Fibroblast of skin of left quadriceps (primary cell): ENCODE measurements at places on chromosomes 4 and X.

DNA sequence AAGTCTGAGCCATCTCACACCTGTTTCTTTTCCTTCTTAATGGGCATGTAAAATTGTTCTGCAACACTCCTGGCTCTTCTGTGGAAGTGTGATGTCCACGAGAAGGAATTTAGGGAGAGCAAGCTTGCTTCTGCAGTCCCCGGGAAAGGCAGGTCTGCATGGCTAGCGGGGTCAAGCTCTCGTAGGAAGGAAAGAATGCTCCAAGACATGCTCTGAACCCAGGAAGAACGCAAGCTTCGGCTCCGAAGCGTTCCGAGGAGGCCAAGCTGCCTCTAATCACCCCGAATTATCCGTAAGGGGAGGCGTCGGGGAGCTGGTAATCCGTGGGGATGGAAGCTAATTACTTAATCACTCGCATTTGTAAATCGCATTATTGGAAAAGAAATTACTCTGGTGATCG is 177.7 kb downstream of the CRLF2 start:
- DNase-seq: no peak

DNA sequence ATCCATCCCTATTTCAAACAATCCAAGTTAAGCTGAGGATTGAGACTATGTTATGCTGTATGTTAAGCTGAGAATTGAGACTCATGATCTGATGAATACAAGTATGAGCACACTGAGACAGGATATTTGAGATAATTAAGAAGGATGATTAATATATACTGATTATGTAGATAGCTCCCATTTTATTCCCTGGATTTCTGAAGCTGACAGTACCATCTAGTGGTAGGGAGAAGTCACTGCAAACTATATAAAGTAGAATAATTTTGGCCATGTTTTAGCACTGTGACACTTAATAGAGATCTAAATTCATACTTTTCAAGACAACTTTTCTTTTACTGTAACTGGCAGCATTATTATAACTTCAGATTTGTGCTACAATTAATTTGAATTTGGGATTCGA is 63.8 kb upstream of the HPRT1 start:
- no peak for DNase-seq

DNA sequence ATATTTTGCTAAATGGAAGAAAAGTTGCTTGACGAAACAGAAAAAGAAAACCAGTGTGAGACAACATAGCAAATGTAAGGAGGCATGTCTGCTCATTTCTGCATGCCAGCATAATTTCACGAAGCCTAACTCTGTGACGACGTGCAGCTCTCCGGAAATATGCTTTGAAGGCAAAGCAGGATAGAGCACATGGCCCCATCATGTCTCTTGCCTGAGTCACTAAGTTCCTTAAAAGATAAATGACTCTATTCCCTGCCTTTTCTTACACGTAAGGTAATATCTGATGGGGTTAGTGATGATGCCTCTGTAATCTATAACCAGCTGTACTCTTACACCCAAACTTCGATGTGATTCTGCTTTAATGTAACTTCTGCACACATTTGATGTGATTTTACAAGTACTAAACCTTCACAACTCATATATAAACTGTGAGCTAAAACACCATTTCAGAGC is 64.5 kb downstream of the ANXA3 start:
- peak; percentile 53 for DNase-seq

DNA sequence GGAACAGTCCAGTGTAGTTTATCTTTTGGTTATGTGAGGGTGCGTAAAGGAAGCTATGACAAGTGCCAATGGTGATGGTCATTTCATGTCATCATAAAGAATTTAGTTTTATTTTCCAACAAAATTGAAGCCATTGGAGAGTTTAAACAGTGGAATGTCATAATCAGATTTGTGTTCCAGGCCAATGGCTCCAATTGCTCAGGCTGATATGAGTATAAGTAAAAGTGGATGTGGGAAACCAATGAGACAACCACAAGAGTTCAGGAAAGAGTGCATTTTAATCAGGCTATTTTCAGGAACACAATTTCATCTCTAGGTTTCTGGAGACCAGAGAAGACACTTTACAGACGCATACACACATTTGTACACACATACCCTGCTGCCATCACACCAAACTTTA is 20.7 kb downstream of the SPANXC start:
- no peak for DNase-seq

DNA sequence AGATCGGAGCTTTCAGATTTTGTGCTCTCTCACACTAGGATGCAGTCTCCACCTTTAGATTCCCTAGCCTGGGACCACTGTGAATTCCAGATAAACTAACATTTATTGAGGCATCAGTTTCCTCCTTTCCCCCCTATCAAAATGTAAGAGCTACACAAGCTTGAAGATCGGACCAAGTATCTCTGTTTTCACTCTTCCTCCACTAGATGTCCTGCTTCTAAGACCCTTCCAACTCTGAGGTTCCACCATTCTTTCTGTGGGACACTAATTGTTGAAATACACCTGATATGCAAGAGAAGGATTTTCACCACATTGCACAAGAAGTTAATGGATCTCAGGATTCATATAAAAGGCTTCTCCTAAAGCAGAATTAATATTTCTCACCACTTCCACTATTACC is 43.0 kb upstream of the PHOX2B start:
- no peak for DNase-seq

- DNase-seq: no peak
Observed at GRCh38 chrX:151365579-151365978, 31.4 kb upstream of the VMA21 start.

DNA sequence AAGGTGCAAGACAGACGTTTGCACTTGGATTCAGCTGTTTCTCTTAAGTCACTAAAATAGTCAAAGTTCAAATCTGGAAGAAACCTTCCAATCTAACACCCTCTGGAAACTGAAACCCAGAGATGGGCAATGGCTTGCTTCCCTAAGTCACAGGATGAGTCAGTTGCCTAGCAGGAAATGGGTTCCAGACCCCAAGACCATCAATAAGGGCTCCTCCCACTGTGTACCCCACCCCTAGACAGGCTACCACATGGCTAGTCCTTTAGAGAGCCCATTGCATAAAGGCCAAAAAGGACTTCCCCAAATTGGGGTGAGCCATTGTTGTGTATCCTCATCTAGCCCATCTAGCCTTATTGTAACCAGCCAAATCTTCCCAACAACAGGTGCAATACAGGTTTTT is 216.2 kb downstream of the HS6ST2 start:
- no peak for DNase-seq

DNA sequence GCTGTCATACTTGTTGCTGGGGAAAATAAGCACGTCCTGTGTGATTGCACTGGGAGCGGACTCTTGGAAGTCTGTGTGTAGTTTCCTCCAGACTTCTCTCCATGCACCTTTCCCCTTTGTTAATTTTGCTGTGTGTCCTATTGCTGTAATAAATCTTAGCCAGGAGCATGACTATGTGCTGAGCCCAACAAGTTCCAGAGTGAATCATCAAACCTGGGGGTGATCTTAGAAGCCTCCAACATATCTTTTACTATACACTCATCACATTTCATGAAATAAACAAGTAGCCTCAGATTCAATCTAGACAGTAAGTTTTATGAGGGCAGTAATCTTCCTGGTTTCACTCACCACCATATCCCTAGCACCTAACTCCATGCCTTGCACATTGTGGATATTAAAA is 43.3 kb upstream of the FGF13 start:
- no peak for DNase-seq

DNA sequence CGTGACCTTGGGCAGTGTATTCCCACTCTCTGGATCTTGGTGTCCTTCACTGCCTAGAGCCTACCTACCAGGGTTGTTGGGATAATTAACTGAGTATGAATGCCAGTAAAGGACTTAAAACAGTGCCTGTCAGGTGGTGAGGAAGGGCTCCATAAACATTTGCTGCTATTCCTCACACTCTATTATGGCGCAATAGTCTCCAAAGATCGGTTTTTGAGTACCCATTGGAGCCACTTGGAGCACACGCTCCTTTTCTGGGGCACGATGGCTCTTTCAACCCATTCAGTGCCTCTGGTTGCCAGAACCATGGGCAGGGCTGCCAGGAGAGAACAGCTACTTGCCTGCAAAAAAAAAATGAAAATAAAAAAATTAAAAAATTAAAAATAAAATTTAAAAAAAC is 296.6 kb upstream of the PPARGC1A start:
- no peak for DNase-seq

DNA sequence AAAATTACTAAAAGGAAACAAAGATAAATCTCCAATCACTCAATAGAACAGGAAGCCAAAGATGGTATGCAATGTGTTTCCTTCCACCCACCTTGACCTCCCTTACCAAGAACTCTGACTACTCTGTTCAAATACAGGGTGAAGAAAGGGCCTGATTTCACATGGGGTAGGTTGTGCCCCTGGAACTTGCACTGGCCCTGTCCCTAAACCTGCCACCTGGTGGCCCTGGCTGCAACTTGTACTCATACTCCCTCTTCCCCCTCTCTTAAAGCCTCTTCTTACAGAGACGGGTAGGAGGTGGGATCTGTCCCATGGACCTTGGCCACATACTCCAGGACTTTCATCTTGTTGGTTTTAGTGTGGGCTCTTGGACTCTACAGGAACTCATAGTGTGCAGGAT is 17.3 kb upstream of the TMEM185A start:
- no peak for DNase-seq

DNA sequence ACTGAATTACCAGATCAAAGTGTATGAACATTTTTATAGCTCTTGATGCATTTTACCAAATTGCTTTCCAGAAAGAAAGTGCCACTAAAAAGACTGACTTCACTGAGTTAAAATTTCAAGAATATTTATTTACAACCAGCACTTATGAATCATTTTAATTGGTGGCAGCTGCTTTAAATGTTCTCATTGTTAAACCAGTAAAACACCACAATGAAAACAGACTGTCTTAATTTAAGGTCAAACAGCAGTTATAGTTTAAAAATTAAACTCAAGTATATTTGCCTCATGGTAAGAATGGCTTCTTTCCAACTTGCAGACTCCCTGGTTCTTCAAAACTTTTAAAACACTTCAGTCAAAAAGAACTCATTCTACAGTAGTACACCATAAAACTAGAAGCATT is 36.9 kb downstream of the AMMECR1 start:
- peak; percentile 77 for DNase-seq

GRCh38 chr4:16582036-16582435 is 316.4 kb downstream of the LDB2 start:
- no peak for DNase-seq
